SIG-M5 (cell line): ENCODE measurements at places on chromosomes 2 and 18.

GRCh38 chr18:3652380-3653262 is 202.6 kb downstream of the TGIF1 start:
- DNase-seq: peak; percentile 90

- DNase-seq: no peak
Measured at GRCh38 chr2:8797682-8798081, 39.7 kb downstream of the KIDINS220 start.

DNA sequence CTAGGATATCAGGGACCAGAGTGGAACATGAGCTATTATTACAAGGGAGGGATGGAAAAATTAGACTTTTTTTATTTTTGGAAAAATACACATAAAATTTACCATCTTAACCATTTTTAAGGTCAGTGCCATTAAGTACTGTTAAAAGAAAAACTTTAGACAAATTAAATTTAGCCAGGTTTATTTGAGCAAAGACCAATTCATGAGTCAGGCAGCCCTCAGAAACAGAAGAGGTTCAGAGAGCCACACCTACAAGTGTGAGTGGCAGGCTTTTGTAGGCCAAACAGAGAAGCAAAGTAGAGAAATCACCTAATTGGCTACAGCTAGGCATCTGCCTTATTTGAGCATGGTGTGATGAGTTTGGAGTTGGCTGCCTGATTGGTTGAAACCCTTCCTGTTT is 301.3 kb upstream of the RAB12 start:
- no peak for DNase-seq

DNA sequence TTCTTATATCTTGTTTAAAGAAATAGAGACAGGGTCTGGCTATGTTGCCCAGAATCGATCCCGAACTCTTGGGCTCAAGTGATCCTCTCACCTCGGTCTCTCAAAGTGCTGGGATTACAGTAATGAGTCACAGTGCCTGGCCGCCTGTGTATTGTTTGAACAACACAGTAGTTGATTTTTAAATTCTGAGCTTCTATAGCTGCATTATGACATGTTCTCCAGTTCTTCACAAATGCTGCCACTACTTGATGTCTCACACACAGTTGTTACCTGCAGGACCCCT is 7.7 kb upstream of the RHOB start:
- no peak for DNase-seq

GRCh38 chr2:128689971-128690370 is 371.3 kb upstream of the HS6ST1 start:
- no peak for DNase-seq

DNA sequence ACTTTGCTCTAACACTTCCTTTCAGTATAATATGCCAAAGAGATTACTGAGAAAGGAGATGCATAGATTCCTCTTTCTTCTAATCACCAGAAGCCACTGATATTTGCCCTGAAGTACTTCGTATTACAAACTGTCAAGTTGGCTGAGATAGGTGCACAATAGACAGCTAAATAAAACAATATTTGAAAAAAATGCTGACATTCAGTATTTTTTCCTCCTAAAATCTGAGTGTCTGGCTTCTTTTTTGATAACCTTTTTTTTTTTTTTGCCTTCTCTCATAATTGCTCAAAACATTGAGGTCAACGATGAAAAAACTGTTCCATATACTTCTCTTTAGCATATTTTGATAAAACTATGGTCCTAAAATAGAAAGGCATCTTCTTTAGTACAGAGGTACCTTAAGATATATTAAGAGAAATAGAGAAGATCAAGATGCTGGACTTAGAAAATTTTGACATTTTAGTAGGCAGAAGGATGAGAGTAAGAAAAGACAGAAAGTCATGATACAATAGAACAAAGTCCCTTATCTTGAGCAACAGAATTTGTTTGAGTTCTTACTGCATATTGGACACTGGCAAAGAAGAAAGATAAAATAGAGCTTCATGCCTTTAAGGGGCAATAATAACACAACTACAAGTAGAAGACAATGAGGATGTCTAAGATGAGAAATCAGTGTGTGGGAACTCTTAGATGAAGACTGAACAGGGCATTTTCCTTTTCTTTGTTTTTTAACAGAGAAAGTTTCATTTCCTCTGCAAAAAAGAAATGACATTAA is 220.7 kb downstream of the PTH2R start:
- no peak for DNase-seq

DNA sequence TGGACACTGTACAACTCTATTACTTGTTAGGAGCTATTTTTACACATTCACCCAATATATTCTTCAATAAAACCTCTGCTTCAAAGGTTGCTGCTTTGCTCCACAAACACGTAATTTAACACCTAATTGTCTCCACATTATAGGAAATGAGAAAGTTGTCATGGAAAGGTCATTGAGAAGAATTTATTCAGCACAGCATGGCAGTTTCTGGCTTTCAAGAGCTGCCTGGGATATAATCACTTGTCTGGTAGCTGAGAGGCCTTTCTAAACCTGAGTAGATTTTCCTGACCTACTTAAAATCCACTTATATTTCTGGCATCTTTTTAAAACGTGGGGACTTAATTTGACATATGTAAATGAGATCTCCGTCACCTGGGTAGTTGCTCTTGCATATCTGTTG is 216.1 kb downstream of the ZNF804A start:
- no peak for DNase-seq

DNA sequence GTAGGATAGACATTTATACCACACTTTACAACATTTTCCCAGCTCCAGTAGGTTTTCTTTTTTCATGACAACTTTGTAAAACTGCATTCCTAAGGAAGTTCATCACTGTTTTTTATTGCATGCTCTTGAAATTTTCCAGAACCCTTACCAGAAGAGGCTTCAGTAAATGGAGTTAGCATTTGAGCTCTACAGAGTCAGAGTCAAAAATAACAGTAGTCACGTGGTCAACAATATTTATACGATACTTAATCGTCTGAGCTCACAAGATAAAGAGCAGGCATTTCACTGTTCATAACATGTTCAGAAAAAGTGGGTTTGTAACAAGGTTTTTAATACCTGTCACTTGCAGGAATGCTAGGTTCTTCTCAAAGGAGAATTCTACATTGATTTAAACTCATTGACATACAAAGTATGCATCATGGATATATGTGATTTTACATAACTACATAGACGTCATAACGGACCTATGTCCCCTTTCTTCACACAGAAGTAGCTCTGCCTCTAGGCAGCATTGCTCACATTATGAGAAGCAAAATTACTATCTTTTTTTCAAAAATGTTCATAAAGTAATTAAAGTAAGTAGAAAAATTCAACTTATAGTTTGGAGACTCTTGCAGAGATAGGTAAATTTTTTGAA is 187.0 kb upstream of the COL3A1 start:
- no peak for DNase-seq

GRCh38 chr2:60628026-60628425 is 74.6 kb upstream of the BCL11A start:
- no peak for DNase-seq

DNA sequence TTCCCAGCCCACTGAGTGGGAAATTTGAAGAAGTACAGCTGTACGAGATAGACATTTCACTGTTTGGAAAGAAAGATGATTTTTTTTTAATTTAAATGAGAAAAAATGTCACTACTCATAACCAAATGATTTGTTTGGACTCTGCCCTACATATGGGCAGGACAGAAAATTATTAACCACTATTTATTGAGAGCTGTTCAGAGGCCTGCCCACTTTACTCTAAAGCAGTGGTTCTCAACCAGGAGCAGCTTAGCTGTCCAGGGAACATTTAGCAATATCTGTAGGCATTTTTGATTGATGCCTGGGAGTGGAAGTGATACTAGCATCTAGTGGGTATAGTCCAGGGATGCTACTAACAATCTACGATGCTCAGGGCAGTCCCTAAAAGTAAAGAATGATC is 13.4 kb upstream of the DTNA start:
- DNase-seq: no peak

GRCh38 chr2:9312591-9312990 is 106.0 kb downstream of the ASAP2 start:
- DNase-seq: no peak

DNA sequence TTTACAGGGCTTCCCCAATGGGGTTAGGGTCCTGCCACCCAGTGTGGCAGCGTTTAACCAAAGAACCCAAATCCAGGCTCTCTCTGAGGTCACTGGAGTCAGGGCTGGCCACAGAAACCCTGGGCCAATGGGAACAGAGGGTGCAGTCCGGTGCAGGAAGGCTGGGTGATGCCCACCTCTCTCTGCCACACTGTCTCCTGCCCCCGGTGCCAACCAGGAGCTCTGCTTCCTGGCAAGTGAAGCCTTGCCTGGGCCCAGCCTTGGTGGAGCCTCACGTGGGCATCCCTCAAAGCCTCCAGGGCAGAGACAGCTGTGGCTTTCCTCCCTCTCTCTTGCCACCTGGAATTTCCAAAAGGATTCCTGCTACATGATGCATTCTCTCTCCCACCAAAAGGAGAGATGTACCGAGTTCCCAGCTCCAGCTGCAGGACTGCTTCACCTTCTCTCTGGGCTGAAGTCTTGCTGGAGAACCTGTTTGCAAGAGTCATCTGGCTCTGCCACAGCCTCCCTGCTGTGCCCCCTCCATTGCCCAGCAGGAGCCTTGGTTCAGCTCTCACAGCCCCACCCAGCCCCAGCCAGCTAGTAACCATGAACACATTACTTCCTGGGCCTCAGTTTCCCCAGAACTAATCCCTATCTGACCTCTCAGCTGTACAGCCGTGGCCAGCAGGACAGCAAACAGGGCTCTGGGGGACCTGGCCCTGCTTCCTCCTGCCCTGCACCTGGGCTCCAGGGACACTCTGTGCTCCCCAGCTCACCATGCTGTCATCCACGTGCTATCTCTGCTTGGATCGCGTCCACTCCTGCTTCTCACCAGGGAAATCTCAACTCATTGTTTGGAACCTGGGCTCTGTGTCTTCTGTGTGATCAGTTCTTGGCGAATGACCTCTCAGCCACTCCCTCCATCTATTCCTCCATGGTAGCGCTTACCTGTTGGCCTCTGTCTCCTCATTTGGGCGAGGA is 43.4 kb downstream of the KCNF1 start:
- DNase-seq: no peak

DNA sequence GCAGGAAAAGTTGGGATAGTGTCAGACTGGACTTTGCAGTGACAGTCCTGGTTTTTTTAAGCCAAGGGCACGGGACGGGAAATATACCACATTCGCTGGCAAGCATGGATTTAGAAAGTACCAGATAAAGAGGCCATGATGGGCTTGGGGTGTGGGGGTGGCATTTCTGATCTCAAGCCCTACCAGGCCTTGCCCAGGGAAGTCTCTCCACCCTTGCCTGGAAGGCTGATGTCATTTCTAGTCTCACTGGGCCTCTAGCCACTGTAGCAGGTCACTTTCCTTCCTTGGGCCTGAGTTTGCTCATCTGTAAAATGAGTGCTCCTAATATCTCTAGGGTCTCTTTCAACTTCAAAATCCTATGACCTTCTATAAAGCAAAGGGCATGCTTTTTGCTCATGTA is 1.8 kb downstream of the ZBTB7C start:
- DNase-seq: no peak

DNA sequence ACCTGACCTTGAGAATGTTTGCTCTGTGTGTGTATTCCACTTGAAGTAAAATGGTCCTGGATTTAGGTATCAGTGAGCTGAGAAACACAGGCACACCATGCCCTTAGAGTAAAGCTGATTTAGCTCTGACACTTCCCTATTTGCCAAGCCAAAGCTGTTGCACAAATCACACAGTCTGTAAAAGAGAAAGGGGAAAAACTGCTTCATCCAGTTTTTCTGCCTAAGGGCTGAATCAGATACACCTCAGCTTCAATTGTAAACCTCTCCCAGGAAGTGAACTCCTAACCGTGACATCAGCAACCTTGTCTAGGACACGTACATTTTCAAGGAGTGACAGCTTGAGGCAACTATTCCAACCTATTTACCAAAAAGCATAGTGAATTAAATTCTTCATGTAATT is 150.4 kb downstream of the NR4A2 start:
- DNase-seq: no peak

DNA sequence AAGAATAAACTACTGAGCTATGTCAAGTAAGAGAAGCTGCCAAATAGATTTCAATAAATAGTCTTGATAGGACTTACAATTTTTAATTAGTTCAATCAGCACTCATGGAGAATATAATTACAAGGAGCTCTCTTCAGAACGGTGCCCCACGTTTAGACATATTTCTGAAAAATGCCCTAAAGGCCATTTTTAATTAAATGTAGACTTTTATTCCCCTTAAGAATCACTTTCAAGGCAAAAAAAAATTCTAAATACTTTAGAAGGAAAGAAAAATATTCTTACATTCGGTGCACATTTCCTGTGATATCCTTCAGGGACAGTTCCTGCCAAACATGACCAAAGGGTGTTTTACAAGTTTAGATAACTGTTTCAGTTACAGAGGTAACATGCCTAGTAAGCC is 202.5 kb upstream of the CDH7 start:
- no peak for DNase-seq
